ENCODE measurements at places on chromosomes 7 and 10.

- no peak for DNase-seq
These were observed 41.9 kb downstream of the SPAM1 start for GRCh38 chr7:123966936-123967335.

GRCh38 chr10:19411119-19411518 is 362.5 kb downstream of the MALRD1 start:
- no peak for DNase-seq

- no peak for DNase-seq
These were observed 57.0 kb upstream of the NMT2 start for GRCh38 chr10:15225511-15225910.

- no peak for DNase-seq
These were observed 18.7 kb downstream of the AKR1C1 start for GRCh38 chr10:4981722-4982471.

GRCh38 chr10:11036424-11037011 is 18.8 kb downstream of the CELF2 start:
- no peak for DNase-seq

DNA sequence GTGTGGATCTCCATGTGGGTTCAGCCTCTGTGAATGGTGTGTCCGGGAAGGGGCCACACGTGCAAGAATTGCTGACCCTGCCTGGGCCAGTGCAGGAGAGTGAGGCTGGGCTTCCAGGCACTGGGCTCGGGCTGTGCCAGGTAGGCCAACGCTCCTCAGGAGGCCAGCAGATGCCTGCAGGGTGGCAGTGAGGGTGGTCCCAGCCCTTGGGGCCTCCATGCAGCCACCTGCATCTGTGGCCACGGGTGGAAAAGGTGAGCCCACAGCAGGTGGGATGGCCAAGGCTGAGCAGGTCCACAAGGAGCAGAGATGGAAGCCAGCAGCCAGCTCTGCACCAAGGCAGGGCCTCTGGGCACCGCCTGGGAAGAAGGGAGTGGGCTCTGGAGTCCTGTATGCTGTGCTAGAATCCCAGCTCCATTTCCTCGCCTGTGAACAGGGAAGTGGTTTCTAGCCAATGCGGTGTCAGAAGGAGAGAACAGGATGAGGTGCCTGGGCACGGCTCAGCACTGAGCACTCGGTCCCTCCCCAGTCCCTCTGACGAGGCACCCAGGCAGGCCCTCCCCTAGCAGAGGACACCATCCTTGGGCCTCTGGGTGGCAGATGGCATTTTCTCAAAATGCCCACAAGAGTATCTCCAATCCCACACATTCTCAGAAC is 31.1 kb upstream of the RET start:
- peak; percentile 40 for DNase-seq

DNA sequence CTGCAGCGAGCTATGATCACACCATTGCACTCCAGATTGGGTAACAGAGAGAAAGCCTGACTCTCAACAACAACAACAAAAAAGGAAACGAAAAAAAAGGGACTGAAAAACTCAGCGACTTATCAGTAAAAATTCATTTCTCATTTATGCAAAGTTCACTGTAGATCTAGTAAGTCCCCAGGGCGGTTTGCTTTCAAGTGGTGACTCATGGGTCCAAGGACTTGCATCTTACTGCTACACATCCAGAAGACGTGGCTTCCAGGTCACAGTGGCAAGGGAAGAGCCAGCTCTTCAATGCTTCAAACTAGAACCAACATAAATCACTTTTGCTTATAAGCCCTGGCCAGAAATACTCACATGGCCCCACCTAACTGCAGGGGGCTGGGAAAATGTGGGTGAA is 178.3 kb upstream of the AUTS2 start:
- DNase-seq: no peak

DNA sequence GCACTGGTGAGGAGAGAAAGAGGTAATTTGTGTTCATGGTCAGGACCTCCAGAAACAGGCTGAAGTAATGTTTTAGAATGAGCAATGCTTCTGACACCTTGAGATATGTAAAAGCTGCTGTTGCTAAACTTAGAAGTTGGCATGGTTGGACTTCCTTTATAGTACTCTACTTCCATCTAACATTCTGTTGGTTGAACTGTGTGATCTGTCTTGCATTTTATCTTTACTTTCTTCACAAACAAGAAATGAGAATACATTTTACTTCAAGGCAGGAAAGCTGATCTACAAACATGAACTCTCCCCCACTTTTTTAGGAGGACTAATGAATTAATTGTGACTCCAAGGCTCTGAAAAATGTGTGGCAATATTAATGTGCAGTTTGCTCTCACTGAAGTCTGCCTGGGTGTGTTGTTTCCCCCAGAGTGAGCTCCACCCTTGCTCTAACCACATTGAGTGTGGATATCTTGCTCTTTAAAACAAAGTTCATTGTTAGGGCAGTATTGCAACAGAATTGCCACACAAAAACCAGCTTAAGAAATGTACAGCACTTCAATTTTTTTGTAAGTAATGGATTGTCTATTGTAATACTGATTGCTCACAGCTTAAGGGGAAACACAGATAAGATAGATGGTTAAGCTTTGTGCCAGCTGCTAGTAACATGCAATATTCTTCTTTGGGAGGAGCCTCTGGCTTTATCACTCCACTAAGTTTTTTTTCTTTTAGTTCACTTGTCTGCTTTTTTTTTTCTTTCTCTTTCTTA is 69.0 kb downstream of the ADD3 start:
- peak; percentile 66 for DNase-seq

DNA sequence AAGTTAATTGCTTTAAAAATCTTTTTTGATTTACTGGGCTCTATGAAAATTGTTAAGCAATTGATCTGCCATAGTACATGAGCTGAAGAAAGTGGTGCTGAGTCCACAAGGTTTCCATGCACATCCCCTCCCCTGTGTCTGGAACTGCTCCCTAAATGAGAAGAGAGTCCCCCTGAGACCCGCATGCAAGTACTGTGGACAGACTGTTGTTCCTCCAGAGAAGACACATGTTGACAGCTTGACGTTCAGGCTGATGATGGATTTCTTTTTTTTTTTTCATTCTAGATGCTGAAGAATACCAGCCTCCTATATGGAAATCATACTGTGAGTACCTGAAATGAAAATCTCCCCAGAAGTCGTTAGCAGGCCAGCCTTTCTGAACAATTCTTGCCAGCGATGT is 159.8 kb downstream of the CHN2 start:
- DNase-seq: no peak

GRCh38 chr10:18713077-18713476 is 53.8 kb downstream of the ARL5B start:
- no peak for DNase-seq

DNA sequence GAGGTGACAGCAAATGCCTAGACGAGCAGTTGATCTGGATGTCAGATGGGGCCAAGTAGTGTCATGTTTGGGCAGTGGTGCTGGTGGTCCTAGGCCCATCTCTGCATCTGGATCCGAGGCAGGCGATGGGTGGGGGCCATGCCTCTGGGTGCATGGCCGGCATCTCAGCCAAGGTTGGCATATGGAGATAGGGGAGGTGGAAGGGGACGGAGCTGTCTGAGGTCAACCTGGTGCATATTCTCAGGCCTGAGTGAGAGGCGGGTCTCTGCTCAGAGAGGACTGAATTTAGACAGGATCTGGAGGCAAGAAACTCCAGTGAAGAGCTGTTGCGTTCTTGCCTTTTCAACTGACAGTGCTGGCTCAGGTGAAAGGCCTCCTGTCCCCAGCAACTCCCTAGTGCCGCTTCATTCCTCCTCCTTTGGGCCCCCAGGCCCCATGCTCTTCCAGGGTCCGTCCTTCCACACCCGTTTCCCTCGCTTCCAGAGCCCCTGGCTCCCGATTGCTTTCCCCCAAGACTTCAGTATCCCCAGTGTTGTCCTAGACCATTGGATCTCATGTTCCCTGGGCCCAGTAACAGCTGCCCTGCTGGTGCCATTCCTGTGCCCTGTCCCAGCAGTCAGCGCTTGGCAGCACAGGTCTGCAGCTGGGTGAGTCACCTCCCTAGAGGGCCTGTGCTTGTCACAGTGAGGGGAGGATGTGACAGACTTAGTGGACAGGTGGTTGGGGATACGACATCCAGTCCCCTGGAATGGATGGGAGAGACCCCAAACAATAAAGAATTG is 32.6 kb downstream of the GBX1 start:
- no peak for DNase-seq

GRCh38 chr7:149171892-149172533 is 23.3 kb upstream of the ZNF282 start:
- no peak for DNase-seq

- DNase-seq: no peak
These were observed 74.2 kb downstream of the ARMC3 start for GRCh38 chr10:23001901-23002516.

DNA sequence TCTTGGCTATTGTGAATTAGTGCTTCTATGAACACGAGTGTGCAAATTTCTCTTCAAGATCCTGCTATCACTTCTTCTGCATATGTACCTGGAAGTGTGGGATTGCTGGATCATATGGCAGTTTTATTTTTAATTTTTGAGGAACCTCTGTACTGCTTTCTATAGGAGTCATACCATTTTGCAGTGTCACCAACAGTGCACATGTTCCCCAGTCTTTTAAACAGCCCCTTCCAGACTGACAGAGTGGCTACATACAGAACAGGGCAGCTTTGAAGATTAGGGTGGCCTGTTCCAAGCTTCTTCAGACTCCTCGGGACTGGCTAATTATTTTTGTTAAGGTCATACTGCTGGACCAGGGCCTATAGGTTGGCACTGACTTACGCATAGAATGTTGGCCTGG is 82.9 kb downstream of the AUTS2 start:
- no peak for DNase-seq

GRCh38 chr10:25451401-25451800 is 276.6 kb downstream of the GPR158 start:
- no peak for DNase-seq

- DNase-seq: no peak
These were observed 34.7 kb downstream of the NPTX2 start for GRCh38 chr7:98651760-98652159.

- no peak for DNase-seq
These were observed 436.0 kb downstream of the PAXIP1 start for GRCh38 chr7:154566877-154567276.

DNA sequence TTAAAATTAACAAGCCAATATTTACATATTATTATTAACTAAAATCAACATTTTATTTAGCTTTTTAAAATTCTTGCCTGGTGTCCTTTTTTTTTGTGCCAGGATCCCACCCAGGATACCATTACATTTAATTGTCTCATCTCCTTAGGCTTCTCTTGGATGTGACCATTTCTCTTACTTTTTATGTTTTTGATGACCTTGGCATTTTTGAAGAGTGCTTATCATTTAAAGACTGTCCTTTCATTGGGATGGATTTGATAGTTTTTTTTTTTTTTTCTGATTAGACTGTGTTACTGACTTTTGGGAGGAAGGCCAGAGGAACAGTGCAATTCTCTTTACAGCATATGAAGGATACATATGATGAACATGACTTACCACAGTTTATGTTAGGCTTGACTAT is 181.4 kb upstream of the SMIM30 start:
- no peak for DNase-seq

- no peak for DNase-seq
These were observed 22.2 kb downstream of the CDNF start for GRCh38 chr10:14815681-14816080.

DNA sequence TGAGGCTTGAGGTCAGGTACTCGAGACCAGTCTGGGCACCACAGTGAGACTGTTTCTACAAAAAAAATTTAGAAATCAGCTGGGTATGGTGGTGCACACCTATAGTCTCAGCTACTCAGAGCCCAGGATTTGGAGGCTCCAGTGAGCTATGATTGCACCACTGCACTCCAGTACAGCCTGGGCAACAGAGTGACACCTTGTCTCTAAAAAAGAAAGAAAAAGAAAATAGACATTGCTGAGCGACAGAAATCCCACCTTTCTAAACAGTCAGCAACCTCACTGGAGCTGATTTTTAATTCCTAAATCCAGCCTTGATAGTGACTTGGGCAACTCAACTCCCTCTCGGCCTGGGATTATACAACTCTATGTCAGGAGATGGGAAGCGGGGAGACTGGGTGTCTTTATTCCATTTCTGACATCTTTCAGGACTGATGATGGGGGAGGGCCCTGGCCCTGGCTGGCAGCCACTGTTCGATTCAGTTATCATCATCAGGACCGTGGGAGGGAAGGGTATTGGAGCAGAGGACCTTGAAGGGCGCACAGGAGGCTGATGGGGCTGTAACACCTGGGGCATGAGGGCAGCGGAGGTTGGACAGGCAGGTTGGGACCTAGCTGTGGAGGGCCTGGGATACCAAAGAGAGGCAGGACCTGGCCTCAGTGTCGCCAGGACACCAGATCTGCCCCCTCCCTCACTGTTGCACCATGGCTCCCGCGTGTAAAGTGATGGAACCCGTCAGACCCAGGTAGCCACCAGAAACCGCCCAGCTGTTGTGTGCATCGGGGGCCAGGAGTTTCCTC is 14.7 kb downstream of the HSPB1 start:
- no peak for DNase-seq

GRCh38 chr7:121473645-121474300 is 77.7 kb upstream of the FAM3C start:
- DNase-seq: no peak

DNA sequence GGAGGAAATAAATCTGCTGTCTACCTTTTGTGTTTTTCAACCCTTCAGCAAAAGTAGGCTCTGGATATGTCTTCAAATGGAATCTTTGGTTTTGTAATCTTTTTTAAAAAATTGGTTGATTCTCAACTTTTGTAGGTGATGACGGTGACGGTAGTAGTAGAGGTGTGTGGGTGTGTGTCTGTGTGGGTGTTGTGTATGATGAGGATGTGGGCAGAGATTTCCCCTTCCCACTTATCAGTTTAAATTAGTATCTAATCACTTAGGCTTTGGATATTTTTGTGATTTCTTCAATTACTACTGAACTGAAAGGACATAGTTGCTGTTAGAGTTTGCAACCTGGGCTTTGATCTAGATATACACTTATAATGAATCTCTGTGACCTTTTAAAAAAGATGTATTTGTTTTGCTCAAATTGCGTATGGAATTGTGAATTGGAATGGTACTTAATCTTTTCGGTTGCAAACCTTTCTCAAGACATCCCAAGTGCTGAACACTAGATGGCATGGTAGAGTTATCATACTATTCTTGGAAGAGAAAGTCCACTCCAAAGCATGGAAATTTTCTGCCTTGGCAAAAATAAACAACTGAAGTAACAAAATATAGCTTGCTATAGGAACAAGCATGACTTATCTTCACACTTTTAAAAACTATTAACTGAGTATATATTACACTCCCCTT is 51.9 kb upstream of the A1CF start:
- no peak for DNase-seq

GRCh38 chr10:5976512-5977470 is 552 bp downstream of the IL15RA start:
- DNase-seq: peak; percentile 74

GRCh38 chr10:89503151-89503550 is 32.2 kb downstream of the SLC16A12 start:
- DNase-seq: no peak

DNA sequence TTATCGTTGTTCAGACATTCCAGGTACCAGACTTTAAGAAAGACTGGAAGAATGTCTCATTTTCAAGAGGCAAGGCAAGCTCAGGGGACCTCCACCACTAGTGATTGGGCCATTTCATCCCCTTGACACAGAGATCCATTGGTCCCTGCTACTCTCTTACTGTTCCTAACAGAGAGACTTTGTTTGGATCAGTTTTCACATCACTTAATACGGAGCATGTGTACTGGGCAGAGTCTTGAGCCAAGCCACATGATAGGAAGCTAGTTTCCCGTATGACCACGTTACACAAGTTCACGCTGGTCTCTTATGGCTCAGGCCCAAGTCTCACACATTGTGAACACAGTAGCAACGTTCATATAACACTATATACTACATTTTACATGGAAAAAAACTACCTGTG is 269.9 kb downstream of the BAMBI start:
- DNase-seq: no peak

GRCh38 chr10:115278294-115278693 is 185.1 kb downstream of the ATRNL1 start:
- DNase-seq: no peak

GRCh38 chr7:22640269-22640668 is 86.7 kb upstream of the IL6 start:
- no peak for DNase-seq
